ENCODE measurements at places on chromosomes 5 and 9. TPM values are rescaled to one million over a fixed set of nuclear protein-coding genes. Genes with fewer than 3 reads are reported as not detected.

The PPP3R2 gene
- total RNA-seq: 0.04 TPM

The SOX30 gene
- total RNA-seq: 0.09 TPM

DNA sequence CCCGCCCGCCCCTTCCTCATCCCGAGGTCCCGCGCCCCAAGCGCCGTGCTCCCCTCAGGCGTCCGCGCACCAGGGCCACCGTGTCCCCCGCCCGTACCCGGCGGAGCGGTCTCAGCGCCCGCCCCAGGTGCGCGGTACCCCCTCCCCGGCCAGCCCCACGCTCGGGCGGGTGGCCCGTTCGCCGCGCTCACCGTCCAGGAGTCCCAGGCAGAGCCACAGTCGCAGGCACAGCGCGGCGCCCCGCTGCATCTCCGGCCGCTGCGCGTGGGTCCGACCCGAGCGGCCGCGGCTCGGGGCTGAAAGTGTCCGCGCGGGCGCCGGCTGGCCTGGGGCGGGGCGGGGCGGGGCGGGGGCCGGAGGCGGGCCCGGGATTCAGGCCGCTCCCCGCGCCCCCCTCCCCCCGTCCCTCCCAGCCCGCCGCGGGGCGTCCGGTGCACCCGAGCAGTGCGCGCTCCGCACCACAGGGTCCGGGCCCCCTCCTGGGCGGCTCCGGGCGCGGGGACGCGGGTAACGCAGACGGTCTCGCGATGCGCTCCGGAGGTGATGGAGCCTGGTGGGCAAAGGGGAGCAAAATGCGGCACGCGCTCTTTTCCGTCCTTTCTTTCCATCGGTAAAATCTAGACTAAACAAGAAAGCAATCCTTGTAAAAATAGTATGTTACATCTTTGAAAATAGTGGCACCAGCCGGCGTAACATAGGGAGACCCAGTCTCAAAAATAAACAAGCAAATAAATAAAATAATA, at the start of gene FLT4:
Gene FLT4 (minus strand): TSS at position 304 of the 743 bp plus-strand sequence. CDS start 55 bp downstream, at position 249.
- no peak within 1 kb of the TSS for H3K27ac ChIP-seq

GRCh38 chr5:111730659-111731382, 26.2 kb downstream of the NREP start:
- DNase-seq: no peak
- H3K36me3 ChIP-seq: peaks cover 50% of the 10 kb centered on the region
- H3K27me3 ChIP-seq: no peaks in the 10 kb centered on the region
- H3K27ac ChIP-seq: no peak overlapping the region

- H3K27ac ChIP-seq: no peak overlapping the region
- H3K27me3 ChIP-seq: peaks cover 5% of the 10 kb centered on the region
- no peaks in the 10 kb centered on the region for H3K36me3 ChIP-seq
- no peak overlapping the region for H3K4me3 ChIP-seq
- no peak for DNase-seq
Measured at GRCh38 chr9:128150594-128151308, 1.5 kb downstream of the LCN2 start.

DNA sequence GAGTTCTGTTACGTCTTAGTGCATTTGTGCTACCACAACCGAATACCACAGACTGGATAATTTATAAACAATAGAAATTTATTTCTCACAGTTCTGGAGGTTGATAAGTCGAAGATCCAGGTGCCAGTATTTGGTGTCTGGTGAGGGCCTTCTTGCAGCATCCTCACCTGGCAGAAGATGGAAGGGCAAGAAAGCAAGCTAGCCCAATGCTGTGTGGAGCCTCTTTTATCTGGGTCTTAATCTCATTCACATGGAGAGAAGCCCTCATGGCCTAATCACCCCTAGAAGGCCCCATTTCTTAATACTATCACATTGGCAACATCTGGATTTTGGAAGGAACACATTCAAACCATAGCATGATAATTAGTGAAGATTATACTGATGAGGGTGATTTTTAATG, 159.3 kb downstream of the CHSY3 start:
- no peak overlapping the region for H3K4me3 ChIP-seq
- no peaks in the 10 kb centered on the region for H3K27me3 ChIP-seq
- no peak overlapping the region for H3K27ac ChIP-seq
- no peak for DNase-seq

GRCh38 chr5:44862808-44863207, 54.1 kb downstream of the MRPS30 start:
- H3K4me3 ChIP-seq: no peak overlapping the region
- H3K27ac ChIP-seq: no peak overlapping the region
- DNase-seq: peak; percentile 27
- no peaks in the 10 kb centered on the region for H3K36me3 ChIP-seq

Data from muscle of leg (tissue), 16 donors.